ENCODE measurements at places on chromosomes 7 and 10.

DNA sequence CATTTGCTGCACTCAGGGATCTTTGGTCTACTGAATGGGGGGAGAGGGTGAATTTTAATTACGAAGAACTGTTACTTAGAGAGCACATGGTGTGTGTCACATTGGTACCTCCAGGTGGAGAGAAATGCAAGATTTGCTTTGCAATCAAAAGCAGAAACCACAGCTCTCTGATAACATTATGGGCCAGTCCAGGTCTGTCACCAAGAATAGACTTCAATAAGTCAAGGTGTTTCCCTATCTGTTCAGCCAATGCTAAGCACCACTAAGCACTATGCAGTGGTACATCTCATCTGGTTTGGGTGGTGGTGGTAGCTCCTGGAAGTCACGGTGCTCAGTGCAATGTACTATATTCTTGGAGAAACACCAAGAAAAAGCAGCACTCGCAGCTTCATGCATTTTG lies 119.6 kb upstream of the AFAP1L2 start:
- DNase-seq, result no peak

- DNase-seq, result peak; percentile 50
Observed at GRCh38 chr7:1961701-1962276, 271.0 kb downstream of the MAD1L1 start.

DNA sequence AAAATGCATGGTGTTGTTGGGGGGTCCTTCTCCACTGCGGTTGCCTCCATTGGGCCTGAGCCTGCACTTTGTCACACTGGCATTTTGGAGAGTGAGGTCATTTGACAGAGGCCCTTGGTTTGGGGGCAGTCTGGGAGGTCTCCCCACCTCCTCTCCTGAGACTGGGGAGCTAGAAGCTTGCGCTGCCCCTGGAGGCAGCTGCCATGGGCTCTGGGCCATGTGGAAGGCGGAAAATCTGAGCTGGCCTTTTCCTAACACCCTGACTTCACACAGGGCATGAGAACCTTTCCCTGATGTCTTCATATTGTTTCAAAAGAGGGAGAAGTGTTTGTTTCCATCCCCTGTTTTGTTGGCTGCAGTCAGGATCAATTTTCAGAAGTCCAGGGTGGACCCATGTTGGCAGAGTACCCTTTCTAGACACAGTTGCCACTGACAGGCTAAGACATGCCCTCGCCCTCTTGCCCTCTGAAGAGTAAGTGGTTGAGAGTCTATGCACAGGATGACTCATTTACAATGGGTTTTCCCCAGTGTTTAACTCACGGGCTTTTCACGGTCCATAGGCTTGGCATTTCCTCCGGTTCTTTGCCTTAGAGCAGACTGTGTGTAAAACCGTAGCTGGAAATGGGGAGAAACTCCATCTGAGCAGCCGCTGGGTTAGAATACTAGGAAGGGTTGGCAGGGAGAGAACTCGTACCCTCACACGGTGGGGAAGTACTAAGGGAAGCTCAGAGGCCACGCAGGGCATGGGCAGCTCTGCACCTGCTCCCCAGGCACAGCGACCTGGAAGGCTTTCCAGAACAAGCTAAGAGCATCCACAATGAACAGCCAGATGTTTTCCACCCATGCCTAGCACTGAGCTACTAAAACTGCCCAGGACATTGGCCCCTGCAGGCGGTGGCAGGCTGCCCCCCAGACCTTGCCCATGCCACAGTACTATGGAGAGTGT lies 655.0 kb downstream of the SDK1 start:
- no peak for DNase-seq

DNA sequence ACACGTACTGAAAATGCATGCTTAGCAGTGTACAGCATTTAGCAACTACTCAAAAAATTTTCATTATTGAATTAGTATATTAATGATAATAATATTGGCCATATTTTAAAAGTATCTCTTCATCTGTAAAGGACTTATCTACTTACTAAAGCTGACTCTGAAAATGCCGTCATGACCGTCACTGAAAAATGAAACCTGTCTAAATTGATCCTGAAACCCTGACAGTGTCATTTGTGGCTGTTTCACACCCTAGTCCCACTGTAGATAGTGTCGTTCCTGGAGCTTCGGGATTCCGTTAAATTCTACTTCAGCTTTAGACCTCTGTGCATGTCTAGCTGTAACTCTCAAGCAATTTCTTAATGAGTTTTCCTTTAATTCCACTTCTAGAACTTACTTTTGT lies 35.8 kb upstream of the EZH2 start:
- no peak for DNase-seq

DNA sequence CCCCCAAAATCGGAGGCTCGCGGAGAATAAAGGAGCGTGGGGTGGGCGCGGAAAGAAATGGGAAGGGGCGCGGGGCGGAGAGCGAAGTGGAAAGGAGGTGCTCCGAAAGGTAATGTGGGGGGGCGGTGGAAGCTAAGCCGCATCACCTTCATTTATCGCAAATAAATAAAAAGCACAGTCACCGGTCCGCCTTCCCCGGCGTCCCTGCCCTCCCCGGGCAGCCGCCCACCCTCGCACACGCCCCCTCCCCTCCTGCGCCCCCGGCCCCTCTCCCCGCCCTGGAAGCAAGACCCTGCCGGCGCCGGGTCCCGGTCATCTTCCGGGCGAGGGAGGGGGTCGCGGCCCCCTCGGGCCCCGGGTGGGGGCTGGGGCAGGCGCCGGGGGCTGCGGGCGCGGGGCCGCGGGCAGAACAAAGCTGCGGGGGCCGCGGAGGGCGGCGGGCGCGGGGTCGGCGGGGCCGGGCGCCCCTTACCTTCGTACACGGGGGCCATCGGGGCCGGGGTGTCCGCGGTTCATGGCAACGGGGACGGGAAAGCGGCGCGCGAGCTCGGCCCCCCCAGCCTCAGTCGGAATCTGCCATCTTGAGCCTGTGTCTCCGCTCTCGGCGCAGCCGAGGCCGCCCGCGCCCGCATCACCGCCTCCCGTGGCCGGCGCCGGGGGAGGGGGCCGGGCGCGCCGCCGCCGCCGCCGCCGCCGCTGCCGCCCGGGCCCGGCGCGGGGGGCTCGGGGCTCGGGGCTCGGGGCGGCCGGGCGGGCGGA lies 486 bp downstream of the HIPK2 start:
- peak; percentile 37 for DNase-seq

DNA sequence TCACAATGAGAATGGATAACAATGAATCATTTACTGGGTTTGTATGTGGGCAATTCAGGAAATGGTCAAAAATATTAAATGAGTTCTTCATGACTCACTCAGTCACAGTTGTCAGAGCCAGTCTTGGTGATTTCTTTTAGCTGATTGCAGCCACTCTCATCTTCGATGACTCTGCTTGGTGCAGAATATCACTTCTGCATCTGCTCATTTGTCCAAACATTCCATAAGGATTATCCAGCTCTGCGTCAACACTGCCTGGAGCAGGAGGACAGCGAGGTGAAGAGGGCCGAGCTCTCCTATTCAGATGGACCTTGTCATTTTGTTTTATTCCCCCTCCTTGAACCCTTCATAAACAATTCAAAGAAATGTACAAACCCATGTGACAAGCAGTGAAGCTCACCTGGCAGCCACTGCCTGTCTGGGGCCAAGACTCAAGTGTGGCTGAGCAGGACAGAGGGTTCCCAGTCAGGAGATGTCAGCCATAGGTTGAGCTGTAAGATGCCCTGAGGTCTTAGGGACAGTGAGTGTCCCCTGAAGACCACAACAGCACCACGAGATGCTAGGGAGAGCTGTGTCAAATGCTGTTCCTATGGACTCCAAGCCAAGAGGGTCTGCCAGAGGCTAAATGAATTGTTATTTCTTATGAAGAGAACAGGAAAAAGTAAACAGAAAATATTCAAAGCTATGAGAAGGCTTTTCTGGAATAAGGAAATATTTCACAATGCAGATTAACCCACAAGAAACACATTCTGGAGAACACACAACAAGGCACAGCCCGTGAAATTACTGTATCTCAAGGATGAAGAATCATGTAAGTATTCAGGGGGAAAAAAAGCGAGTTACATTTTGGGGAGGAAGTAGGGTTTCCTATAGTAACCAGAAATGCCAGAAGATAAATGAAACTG lies 33.1 kb upstream of the EGFR start:
- DNase-seq, result no peak

DNA sequence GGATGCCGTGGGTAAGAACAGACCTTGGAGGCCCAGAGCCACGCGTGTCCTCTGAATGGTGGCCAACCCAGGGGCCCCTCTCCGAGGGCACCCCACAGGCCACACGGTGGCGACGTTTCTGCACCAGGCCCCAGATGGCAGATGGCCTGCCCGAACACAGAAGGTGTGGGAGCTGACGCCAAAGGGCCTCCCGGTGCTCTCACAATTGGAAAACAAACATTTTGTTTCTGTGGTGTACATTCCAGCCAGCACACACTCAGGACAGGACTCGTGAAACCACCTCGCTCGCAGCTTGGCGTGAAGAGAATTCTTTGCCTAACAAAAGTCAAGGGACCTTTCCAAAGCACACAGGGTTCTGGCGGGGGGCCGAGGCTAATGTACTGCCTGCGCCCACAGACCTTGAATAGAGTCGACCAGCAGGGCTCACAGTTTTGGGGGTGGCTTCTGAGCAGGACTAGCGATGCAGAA lies 112.1 kb downstream of the FAM53B start:
- DNase-seq, result peak; percentile 31

DNA sequence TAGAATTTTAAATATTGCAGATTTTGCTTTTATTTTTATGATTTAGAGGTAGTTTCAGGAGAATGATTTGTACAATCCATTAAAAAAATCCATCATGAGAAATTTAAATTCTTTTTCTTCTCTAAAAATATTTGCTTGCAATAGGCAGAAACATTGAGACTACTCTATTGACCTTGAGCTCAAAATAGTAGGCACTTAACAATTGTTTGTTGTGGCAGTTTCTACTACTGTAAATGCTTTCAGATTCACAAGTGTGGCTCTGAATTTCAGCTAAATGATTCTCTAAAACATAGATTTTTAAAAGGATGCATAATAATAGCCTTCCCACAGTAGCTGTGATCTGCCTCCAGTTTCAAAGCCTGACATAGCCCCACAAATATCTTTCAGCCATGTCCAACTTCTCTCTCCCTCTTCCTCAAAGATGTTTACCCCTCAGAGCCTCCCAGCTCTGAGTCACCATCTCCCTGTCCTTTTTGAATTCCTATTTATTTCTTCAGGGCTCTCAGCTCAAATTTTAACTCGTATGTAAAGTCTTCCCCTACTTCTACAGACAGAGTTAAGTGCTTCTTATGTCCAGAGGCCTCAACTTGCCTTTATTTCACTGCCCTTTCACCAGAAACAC lies 160.5 kb downstream of the AOAH start:
- peak; percentile 43 for DNase-seq

DNA sequence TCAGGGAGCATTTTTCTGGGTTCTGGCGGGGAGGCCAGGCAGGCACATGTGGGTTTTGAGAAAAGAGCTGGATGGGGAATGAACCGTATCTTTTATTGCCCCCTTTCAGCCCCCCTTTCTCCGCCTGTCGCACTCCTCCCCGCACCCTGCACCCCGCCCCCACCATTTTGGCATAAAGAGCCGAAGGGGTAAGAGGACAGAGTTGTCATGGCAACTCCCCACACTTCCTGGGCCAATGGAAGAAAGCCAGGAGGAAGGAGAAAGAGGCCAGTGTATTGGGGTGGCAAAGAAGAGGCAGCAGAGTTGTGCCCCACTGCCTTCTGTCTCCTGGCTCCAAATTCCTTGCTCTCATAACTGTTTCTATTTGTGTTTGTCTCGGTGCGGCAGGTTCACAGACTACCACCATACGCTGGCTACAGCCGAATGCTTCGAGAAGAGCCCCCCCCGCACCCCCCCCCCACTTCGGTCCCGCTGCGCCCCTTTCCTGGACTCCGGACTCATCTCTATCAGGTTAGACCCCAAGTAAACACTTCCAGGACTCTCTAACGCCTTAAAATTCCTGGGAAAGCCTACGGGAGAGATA lies 3.4 kb downstream of the KCNIP2 start:
- DNase-seq, result peak; percentile 16

DNA sequence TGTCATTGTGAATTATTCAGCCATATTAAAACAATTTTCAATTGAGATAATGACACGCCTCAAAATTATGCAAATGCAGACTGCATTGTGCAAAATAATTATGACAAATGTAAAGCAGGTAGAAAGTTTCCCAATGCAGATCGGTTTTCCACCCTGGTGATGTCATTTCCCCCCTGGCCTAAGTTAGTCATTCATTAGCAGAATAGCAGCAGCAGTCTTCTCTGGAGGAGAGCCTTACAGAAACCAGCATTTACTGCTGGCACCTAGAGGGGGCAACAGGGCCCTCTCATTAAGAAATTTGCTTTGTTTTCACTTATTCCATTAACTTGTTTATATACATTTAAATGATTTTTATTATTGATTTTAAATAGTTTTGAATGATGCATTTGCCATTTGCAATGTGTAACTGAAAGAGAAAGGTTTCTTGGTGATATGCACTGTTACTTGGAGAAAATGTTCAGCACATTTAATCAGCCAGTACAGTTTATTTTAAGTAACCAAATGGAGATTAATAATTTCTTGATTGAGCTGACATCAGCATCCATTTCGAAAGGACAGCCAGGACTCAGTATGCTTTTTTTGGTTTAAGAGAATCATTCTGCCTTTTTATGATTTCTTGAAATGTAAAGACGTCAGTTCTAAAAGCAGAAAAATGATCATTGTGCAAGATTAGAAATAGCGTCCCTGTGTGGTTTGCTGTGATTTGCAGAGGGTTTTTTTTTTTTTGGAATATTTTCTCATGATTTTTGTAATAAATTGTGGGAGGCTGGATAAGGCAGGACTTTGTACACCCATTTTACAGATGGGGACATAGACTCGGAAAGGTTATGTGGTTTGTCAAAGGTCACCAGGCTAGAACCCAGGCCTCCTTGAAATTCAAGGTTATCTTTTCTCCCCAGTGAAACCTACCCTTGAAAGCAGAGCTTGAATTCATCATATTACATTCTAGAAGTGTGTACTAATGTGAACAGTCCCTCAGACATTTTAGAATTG lies 3.5 kb downstream of the ARID5B start:
- peak; percentile 43 for DNase-seq

GRCh38 chr10:67487906-67488619 lies 207.9 kb downstream of the CTNNA3 start:
- DNase-seq, result no peak

- no peak for DNase-seq
Observed at GRCh38 chr10:79192677-79193003, 123.9 kb downstream of the ZMIZ1 start.

DNA sequence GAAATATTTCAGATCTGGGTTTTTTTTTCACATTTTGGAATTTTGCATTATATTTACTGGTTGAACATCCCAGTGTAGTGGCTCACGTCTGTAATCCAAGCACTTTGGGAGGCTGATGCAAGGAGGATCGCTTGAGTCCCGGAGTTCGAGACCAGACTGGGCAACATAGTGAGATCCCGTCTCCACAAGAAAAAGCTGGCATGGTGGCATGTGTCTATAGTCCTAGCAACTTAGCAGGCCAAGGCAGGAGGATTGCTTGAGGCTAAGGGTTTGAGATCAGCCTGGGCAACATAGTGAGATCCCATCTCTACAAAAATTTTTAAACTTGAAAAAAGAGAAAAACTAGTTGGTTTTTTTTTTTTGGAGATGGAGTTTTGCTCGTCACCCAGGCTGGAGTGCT lies 6.0 kb downstream of the RFC2 start:
- DNase-seq, result no peak

DNA sequence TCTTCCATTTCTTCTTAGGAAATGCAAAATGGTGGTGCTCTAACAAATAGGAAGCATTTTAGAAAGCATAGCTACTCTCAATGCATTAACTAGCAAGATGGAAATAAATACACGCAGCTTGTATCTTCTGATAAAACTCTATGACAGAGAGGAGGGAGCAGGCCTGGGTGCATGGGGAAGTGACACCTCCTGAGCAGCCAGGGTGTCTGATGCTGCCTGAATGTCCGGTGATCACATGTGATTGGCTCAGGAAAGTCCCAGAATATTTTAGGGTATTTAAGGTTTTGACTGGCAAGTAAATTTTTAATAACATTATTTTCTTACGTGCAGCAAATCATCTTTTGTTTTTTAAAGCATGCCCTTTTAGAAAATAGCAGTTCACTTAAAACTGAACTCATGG lies 261.0 kb upstream of the KLF6 start:
- DNase-seq, result peak; percentile 27
